ENCODE measurements at places on chromosomes 7 and 10.

DNA sequence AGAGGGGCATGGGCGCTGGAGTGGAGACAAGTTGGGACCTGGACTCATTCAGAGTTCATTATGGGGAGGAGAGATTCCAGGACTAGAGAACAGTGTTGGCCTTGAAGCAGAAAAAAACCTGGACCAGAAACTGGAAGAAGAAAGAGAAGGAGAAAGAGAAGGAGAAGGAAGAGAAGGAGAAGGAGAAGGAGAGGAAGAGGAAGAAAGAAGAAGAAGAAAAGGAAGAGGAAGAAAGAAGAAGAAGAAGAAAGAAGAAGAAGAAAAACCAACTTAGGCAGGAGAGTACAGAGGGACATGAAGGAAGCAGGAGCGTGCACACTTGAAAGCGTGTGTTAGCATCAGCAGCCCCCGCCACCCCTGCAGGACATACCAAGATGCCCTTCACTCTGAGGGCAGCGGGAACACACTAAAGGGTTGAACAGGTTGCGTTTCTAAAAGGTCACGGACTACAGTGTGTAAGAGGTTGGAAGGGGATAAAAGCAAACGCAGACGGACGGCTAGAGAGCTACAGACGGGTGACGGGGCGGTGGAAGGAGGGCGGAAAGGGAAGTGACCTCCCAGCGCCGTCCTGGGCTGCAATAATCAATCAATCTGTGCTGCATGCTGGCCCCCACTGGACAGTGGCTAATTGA is 95.3 kb downstream of the SEC61G start:
- no peak for DNase-seq

- DNase-seq, result peak; percentile 37
These were observed 117.5 kb upstream of the HGF start for GRCh38 chr7:81887098-81888090.

- DNase-seq, result peak; percentile 69
These were observed 52.5 kb downstream of the PRF1 start for GRCh38 chr10:70549962-70550458.

DNA sequence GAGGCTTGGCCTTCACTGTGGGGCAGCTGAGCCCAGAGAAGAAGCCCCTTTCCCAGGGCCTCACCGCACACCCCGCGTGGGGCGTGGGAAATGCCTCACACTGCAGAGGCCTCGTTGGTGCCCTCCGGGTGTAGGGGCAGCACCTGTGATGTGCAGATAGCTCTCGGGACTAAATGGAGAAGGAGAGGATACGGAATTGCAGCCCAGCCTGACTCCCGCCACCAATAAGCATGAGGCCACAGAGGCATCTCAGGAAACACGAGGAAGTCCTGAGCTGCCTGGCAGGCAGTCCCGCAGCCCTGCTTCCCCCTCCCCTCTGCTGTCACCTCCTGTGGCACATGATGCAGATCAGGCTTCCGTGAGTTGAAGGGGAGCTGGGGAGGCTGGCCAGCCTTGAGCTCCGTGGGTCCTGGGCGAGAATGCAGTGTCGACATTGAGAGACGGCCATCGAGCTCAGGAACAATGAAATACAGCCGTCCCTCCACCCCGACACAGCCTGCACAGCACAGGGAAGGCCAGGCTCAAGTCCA is 59.6 kb upstream of the PPP2R2D start:
- no peak for DNase-seq

GRCh38 chr7:31202801-31203200 is 137.7 kb downstream of the NEUROD6 start:
- no peak for DNase-seq

DNA sequence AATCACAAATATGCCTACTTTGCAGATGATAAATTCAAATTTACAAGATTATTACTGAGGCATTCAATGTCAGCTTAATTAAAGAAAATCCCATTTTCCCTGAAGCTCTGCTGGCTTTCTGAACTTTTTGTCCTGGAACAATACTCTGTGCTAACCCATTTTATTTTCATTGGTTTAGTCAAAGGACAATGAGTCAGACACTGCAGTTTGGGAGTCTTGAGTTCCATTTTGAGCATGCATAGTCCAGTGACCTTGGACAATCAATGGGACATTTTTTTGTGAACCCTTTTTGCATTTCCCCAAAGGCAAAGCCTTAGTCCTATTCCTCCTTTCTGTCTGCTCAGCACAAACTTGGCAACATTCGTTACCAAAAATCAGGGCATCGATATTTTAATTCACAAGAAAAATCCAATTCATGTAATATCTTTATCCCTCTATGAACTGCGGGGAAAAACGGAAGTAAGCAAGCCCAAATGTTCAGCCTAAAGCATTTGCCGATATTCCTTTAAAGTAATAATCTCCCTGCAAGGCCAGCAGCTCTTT is 339.8 kb downstream of the RNLS start:
- peak; percentile 20 for DNase-seq

GRCh38 chr10:26095781-26096180 is 120.8 kb upstream of the GAD2 start:
- no peak for DNase-seq

DNA sequence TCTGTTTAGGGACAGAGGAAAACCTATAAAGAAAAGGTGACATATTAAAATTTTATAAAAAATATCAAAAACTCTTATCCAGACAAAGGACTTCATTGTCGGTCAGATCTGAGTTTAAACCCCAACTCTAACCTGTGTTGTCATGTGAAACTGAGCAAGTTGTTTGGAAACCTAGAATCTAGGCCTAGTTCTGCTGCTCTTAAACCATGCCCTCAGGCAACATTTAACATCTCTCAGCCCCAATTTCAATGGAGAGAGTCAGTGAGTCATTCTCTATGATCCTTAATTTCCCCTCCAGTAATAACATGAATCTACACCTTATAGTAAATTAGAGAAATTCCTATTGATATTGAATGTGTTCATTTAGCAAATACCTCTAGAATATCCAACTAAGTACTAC is 192.3 kb downstream of the IMMP2L start:
- DNase-seq, result no peak

DNA sequence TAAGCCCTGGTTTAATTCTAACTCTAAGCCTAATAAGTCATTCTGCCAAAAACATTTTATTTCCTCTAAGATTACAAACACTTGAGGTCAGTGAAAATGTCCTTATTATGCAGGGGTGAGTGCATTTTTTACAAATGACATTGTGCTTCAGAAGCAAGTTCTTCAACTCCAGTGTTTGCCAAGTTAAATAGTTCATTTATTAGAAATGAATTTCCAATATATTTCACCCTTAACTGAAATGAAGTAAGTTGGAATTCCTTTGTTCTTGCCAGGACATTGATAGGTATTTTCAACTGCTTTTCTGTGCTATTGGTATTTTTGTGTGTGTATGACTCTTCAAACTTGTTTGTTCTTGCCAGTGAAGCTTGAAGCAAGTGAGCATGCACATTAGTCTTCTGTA is 89.5 kb upstream of the CCDC6 start:
- DNase-seq, result no peak

DNA sequence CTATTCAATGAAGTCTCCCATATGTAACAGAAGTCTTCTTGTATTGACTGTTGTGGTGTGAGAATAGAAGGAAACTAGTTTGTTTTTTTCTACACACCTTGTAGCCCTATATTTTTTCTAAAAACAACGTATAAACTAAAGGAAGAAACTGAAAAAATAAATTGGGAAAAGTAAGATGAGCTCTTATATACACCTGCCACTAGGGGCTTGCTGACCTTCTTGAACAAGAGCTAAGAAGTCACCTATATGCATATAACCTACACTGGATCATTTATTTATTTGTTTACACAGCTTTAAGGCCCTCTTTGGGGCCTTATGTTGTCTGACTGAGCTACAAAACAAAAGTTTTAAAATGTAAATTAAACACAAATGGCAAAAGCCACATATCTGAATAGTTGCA is 383.0 kb downstream of the HPSE2 start:
- no peak for DNase-seq

Measured in fibroblast of lung (primary cell).